Ovary (tissue), 10 donors: ENCODE measurements at places on chromosomes 3 and 15. TPM values are rescaled to one million over a fixed set of nuclear protein-coding genes. Genes with fewer than 3 reads are reported as not detected.

GP9 gene
- polyA plus RNA-seq = not detected

GRCh38 chr3:40016391-40016790 lies 207.0 kb downstream of the MYRIP start:
- DNase-seq = no peak

MEIS2 gene
- polyA plus RNA-seq = 35.0 TPM

DNA sequence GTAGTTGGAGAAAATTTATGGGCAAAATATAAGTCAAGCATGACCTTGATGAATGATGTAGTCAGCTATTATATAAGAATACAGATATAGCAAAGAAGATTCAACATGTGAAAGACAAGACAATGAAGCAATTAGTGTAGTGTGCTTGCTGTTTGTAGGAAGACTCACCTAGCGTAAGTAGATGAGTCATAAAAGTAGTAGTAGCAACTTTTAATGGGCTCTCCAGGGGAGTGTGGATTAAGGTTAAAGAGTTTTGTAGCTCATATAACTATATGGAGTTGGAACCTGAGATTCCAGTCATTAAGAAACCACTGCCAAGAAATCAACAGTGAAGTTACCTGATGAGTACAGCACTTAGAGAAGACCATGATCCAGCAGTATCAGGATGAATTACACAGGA lies 444.7 kb upstream of the CNTN3 start:
- DNase-seq = no peak

DNA sequence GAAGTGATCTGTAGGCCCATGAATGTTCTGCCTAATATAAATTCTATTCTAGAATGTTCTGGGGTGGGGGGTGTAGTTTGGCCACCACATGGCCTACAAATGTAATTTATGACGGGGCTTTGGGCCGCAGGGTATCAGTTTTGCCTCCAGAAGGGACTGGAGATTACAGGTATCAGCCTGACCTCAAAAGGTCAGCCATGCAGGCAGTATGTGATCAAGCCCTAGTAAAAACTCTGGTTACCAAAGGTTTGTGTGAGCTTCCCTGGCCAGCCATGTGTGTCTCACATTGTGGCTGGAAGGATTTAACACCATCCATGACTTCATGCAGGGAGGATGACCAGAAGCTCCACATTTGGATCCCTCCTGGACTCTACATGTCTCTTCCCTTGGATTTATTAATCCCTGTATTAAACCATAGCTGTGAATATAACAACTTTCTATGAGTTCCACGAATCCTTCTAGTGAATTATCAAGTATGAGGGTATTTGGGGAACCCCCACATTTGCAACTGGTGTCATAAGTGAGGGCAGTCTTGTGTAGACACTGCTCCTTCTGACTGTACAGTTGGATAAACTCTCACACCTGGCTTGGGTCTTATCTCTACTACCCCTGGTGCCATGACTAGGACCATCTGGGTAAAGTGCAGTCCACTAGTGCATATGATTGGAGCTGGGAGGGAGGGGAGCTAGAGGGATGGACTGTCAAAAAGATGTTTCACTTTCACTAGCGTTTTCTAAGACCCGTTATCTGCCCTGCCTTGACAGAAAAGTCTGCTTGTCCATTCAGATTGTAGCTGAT lies 50.0 kb upstream of the RFX7 start:
- no peak for DNase-seq

RAB6B gene
- polyA plus RNA-seq = 9.1 TPM

DNA sequence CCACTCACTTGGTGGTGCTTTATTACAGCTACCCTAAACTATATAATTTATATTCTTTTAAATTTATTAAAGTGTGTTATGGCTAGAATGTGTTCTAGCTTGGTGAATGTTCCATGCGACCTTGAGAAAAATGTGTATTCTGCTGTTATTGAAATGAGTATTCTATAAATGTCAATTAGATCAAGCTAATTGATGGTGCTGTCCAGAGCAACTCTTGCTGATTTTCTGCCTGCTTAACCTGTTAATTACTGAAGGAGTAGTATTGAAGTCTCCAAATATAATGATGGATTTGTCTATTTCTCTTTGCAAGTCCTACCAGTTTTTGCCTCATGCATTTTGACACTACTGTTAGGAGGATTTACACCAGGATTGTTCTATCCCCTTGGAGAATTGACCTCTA lies 3.2 kb upstream of the TEX9 start:
- no peak for DNase-seq

- no peak for DNase-seq
Observed at GRCh38 chr15:75631935-75632334, 6.4 kb upstream of the SNUPN start.

DNA sequence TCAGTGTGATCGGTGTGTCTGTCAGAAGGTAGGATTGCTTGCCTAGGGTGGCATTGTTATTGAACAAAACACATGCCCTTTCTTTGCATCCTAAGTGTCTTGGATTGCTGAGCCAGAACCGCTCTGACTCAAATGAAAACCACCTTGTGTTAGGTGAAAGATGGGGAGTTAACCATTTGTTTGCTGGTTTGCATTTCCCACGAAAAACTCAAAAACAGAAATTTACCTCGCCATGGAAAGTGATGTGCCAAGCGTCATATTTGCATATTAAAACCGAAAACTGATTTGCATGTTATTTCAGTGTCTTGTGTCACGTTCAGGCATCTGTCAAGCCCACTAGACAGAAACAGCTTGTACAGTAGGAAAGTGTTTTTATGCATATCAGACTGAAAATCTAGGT lies 474.6 kb upstream of the TPRG1 start:
- DNase-seq = no peak

KLHL6 gene
- 0.21 TPM for polyA plus RNA-seq

SAMMSON gene
- polyA plus RNA-seq = 0.38 TPM
